ENCODE measurements at places on chromosomes 4 and X.

DNA sequence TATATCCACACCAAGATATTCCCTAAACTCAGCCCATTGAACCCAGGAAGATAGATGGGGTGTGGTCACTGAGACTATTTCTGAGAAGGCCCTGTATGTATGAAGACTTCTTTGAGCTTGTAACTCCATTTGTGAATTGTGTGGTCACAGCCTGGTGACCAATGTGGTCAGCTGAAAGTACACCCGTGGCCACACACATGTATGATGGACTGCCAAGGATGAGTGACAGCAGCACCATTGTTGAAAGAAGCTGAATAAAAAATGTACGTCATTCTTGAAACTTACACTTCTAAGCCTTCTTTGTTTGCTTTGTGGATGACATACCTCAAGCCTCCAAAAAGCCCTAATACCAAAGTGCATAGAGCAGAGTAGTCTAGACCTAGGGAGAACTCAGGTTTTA lies 581.4 kb downstream of the RAB28 start:
- DNase-seq, result no peak

- DNase-seq, result no peak
These were observed 15.2 kb downstream of the GAB1 start for GRCh38 chr4:143351774-143352451.

GRCh38 chr4:147370473-147370872 lies 110.4 kb upstream of the EDNRA start:
- DNase-seq, result no peak

GRCh38 chr4:8278421-8279287 lies 9.1 kb downstream of the HTRA3 start:
- DNase-seq, result no peak

- DNase-seq, result no peak
These were observed 329.4 kb downstream of the NAF1 start for GRCh38 chr4:162837241-162837640.

GRCh38 chrX:24494647-24495075 lies 29.6 kb downstream of the PDK3 start:
- no peak for DNase-seq

- DNase-seq, result no peak
These were observed 492.1 kb upstream of the SMIM31 start for GRCh38 chr4:164261831-164262230.
